Activated CD8-positive, alpha-beta memory T cell treated with anti-CD3 and anti-CD28 coated beads for 1 hour (primary cell): ENCODE measurements at places on chromosomes 4 and X.
A peak's percentile ranks its signal among the peaks of the same experiment; 100 is the strongest.

DNA sequence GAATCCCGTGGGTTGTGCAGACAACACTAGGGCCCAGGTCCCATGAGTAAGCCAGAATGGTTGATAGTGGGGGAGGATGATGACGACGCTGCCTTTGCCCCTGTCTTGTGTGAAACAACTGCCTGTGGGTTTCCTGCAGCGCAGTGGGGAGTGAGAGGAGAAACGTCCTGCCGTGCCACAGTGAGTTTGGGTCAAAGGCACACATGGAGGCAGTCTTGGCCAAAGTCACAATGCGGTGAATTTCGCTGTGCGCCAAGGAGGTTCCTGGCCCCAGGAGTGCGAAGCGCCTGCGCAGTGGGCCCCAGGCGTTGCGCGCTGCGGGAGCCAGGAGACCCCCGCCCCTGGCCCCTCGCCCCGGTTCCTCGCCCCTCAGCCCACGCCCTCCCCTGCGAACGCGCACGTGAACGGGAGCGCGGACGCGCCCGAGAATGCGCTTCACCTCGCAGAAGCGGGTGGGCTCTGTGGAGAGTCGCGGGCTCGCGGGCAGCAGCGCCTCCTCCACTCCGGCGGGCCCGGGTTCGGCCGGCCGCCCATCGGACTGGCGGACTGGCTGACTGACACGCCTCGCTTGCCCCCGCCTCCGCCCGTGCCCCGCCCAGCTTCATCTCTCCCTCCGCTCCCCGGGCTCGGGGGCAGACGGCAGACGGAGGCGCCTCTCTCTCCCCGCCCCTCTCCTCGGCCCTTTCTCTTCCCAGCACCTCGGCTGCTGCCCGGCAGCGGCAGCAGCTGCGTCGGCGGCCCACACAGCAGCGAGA, at the start of gene NUDT10:
Gene NUDT10 (plus strand): TSS at position 635 of the 755 bp plus-strand sequence. CDS start 144 bp downstream, outside the sequence.
- DNase-seq: no peak

DNA sequence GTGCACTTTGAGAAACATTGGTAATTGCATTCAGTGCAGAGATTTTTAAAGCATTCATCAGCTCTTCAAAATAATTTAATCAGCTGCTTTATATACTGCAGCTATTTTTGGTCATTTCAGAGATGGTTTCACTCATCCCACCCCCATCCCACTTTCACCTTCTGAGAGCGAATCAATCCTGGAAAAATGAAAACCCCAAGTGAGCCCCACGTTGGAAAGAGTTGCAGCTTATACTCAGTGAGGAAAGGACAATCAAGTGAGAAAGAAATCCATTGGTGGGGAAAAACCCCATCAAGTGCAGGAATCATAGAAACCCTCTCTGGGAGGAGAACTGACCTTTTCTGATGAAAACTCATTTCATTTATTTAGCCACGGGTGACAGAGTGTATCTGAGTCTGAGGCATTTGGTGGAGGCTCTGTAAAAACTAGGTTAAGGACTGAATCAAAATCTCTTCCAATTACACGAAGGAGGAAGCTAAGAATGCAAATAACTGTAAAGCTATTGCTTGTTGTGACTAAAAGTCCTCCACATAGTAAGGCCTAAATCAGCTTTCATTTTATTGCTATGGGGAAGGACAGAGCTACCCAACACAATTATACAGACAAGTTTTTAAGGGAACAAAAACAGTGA, 240.4 kb upstream of the PGRMC2 start:
- no peak for DNase-seq

GRCh38 chrX:10617999-10618351, 2.4 kb downstream of the MID1 start:
- DNase-seq: no peak

DNA sequence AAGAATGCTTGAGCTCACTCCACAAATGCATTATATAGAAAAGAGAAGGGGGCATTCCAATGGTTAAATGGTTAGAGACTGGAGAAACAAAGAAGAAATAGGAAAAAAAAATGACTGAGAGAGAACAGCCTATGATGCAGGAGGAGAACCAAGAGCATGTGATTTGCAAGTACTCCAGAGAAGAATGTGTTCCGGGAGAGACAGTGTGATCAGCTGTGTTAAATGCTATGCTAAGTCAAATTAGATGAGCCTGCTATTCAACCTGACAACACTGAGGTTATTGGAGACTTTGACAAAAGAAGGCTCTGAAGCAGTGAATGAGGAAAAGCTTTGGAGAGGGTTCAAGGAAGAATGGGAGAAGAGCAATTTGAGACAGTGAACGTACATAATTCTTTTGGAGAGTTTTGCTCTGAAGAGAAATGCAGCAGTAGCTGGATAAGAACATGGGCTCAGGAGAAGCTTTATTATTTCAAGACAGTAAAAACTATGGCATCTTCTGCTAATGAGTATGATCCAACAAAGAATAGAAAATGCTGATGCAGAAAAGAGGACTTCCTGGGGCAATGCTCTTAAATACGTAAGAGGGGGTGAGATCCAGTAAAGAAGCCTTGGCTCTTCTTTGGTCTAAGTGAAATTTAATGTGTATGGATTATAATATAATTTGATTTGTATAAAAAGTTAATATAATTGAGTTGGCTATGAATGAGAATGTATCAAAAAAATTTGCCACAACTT, 66.3 kb downstream of the PPP3CA start:
- DNase-seq: no peak

- no peak for DNase-seq
These were observed 147.6 kb downstream of the PTTG2 start for GRCh38 chr4:38107818-38108217.

DNA sequence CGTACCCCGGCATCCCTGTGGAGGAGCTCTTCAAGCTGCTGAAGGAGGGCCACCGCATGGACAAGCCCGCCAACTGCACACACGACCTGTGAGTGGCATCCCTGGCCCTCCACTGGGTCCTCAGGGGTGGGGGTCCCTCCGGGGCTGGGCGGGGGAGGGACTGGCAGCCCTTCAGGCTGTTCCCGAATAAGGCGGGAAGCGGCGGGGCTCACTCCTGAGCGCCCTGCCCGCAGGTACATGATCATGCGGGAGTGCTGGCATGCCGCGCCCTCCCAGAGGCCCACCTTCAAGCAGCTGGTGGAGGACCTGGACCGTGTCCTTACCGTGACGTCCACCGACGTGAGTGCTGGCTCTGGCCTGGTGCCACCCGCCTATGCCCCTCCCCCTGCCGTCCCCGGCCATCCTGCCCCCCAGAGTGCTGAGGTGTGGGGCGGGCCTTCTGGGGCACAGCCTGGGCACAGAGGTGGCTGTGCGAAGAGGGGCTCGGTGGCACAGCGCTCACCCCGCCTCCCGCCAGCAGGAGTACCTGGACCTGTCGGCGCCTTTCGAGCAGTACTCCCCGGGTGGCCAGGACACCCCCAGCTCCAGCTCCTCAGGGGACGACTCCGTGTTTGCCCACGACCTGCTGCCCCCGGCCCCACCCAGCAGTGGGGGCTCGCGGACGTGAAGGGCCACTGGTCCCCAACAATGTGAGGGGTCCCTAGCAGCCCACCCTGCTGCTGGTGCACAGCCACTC, 13.7 kb downstream of the FGFR3 start:
- DNase-seq: no peak

- no peak for DNase-seq
These were observed 113.0 kb downstream of the ARX start for GRCh38 chrX:24902806-24903205.

DNA sequence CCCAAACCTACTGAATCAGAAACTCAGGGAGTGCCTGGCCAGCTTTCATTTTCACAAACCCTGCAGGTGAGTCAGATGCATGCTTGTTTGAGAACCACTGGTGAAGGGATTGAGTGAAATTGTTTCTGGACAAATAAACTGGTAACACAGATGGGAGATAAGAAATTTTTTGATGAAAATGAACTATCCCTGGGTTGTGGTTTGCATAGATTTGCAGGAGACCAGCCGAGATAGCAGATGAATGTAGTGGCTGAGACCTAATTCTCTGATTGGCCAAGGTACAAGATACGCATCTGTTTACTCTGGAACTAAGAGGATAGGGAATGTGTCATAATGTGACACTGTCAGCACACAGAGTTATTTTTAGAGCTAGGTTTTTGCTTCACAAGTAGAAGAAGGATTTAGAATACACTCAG, 117.8 kb upstream of the NOCT start:
- no peak for DNase-seq

- no peak for DNase-seq
These were observed 426 bp downstream of the SLBP start for GRCh38 chr4:1711571-1712215.

DNA sequence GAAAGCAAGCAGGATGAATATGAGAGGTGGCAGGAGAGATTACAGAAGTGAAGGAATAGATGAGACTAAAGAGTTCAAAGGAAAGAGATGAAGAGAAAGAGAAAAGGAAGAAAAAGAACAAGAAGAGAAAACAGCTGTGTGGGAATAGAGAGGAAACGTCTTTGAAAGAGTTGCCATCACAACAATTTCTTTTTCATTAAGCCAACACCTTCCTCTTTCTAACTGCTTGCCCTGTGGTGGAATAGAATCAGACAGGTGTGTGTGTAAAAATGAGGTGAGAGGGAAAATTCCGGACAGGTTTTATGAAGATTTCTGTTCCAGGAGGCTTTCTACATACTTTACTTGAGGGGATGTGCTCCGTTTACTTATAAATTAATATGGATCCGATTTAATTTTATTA, 28.8 kb downstream of the DTHD1 start:
- no peak for DNase-seq

DNA sequence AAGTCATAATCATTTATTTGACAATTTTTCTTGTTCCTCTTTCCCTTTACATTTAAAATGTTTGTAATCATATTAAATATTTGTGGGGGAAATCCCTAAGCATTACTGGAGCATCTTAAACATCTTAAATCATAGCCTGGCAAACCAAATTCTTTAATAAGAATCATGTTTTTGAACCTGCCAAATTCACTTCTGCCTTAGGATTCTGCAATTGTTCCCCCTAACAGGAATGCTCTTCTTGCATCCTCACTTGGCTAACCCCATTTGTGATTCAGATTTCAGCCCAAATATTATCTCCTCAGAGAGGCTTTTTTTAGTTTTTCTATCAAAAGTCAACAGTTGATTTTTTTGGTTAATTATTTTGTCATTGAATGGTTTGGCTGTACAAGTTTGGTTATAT, 241.1 kb downstream of the MAPK10 start:
- no peak for DNase-seq

DNA sequence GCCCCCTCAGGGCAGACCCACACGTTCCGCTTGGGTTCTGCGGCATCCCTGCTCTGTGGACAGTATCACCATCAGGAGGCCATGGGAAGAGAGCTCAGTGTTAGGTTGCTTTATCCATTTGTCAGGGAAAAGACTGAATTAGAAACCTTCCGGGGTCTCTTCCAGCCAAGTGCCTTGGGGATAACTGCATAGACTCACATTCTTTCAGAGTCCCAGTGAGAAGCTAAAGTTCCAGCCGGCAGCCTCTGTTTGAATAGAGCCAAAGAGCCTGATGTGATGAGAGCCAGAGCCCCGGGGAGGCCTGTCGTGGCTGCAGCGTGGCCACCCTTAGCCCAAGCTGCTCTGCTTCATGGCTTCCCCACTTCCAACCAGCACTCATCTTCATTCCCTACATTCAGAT, 85.2 kb downstream of the FHDC1 start:
- DNase-seq: no peak

- DNase-seq: no peak
These were observed 189.9 kb downstream of the INPP4B start for GRCh38 chr4:142656178-142656577.

GRCh38 chr4:136088211-136088867, 1444.0 kb downstream of the PCDH18 start:
- DNase-seq: no peak

DNA sequence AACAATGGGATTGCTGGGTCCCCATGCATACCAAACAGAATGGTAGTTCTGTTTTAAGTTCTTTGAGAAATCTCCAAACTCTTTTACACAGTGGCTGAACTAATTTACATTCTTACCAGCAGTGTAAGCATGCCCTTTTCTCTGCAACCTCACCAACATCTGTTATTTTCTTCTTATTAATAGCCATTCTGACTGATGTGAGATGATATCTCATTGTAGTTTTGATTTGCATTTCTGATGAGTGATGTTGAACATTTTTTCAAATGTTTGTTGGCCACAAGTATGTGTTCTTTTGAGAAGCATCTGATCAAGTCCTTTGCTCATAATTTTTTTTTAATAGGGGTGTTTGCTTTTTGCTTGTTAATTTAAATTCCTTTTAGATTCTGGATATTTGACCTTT, 41.2 kb upstream of the ZMAT1 start:
- no peak for DNase-seq

DNA sequence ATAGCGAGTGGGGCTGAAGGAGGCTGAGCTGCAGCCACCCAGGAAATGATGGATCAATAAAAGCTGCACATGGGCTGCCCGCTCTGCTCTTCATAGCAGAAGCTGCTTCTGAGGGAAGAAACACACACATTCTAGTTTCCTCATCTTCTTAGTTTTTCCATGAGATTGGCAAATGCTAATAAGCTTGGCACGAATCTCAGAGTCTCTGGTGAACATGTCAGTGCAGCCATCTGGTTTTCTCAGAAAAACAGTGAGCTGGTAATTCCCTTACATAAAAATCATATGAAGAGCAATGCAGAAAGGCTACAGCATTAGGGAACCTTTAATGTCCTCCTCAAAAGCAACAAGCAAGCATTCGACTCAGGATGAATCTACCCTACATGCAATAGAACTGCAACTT, 69.9 kb downstream of the GATB start:
- DNase-seq: no peak

DNA sequence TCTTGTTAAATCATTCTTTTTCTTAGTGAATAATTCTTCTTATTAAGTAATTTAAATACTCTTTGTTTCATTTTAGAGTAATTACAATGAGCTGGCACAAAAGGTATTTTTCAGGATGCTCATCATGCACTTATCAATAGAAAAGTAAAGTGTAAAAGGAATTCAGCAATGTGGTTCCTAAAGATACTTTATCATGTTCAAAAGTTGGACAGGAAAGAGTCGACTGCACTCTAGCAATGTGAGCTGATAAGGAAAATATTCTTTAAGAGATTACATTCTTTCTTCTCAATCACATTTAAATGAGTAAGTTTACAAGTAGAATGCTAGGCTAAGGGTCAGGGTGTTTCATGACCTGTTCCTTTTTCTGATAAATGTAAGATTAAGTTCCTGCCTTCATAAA, 609.5 kb upstream of the FAM241A start:
- DNase-seq: no peak

DNA sequence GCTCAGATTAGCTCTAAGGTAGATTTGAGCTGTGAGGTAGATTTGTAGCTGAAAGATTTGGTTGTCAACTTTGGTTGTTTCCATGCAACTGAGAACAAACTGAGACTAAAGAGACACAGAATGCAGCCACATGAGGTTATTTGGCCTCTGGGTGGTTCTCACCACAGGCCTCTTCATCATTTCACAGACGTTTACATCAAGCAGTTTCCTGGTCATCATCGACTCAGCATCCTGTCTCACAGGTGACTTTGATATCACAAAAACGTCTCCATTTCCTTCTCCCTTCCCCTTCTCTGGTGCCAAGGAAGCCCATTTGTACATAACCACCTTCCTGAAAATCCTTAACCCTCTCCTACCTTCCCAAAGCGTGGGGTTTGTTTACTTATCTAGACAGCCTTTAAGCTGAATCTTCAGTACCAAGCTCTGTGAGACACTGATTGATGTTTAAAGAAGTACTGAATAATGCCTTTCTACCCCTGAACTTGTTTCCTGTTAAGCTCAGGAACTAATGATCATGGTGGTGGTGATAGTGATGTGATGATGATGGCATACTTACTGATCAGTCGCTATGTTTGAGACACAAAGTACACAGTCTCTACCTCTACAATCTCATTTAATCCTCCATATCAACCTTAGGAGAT, 81.9 kb downstream of the FAM114A1 start:
- peak; percentile 5 for DNase-seq

- no peak for DNase-seq
These were observed 279.5 kb upstream of the TAPT1 start for GRCh38 chr4:16505726-16506125.

GRCh38 chrX:24002167-24002566, 24.8 kb downstream of the KLHL15 start:
- DNase-seq: no peak
